Stimulated activated CD8-positive, alpha-beta memory T cell treated with anti-CD3 and anti-CD28 coated beads, Interleukin-15, amount 100 ng/mL, for 1 hour (primary cell): ENCODE measurements at places on chromosomes 3 and 15.

GRCh38 chr3:22627993-22628499 is 575.1 kb upstream of the UBE2E2 start:
- DNase-seq = no peak

GRCh38 chr15:69983696-69984265 is 113.9 kb downstream of the TLE3 start:
- no peak for DNase-seq

GRCh38 chr3:76415384-76415783 is 624.5 kb upstream of the ROBO2 start:
- DNase-seq = no peak

GRCh38 chr3:137012097-137012501 is 54.3 kb downstream of the IL20RB start:
- no peak for DNase-seq

- no peak for DNase-seq
Observed at GRCh38 chr3:140135461-140135860, 200.5 kb downstream of the CLSTN2 start.
